Activated T-cell treated with anti-CD3 and anti-CD28 coated beads, Interleukin-2, amount 50 U/mL, for 72 hours (primary cell): ENCODE measurements at places on chromosomes 11 and 22.

GRCh38 chr11:44300844-44301563, 8.9 kb downstream of the ALX4 start:
- no peak for DNase-seq

DNA sequence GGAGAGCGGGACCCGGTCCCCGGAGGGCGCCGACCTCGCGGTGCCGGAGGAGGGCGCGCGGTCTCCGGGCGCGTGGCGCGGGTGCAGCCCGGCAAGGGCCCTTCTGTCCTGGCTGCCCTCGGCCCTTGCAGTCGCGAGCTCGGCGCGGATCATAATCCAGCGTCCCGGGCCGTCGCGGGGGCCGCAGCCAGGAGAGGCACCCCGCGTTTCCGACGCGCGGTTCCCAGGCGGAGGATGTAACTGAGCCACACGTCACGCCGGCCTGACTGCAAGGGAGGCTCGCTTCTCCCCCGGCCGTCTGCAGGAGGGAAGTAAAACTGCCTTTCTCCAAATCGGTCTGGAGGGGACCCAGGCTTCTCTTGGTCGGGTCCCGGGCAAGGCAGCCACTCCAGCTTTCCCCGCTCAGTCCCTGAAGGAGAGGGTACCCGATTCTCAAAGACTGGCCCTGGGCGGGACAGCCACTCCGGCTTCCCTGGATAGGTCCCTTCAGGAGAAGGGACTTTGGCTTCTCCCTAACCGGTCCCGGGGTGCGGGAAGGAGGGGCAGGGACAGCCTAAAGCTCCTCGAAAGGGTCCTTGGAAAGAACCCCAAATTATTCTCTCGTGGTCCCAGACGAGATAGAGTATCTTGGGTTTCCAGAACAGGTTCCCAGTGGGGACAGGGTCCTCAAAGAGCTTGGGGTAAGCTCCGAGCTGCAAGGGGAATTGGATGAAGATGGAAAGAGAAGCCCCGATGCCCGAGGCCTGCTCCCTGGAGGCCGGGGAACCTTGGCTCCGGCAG, 836 bp downstream of the SPON1 start:
- peak; percentile 40 for DNase-seq

DNA sequence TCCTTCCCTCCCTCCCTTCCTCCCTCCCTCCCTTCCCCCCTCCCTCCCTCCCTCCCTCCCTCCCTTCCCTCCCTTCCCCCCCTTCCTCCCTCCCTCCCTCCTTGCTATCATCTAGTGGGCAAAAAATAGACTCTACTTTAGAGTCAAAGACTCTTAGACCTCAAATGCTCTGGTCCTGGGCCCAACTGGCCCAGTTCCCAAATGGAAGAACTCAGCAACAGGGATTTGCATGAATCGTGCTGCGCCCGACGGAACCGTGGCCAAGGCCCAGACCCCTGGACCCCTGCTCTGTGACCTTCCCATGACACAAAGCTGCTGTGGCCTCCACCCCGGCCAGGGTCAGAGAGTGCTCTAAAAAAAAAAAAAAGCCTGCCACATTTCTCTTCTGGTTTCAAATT, 97.4 kb downstream of the WNT7B start:
- DNase-seq = no peak

- no peak for DNase-seq
Measured at GRCh38 chr11:110177086-110177456, 83.9 kb downstream of the ZC3H12C start.

DNA sequence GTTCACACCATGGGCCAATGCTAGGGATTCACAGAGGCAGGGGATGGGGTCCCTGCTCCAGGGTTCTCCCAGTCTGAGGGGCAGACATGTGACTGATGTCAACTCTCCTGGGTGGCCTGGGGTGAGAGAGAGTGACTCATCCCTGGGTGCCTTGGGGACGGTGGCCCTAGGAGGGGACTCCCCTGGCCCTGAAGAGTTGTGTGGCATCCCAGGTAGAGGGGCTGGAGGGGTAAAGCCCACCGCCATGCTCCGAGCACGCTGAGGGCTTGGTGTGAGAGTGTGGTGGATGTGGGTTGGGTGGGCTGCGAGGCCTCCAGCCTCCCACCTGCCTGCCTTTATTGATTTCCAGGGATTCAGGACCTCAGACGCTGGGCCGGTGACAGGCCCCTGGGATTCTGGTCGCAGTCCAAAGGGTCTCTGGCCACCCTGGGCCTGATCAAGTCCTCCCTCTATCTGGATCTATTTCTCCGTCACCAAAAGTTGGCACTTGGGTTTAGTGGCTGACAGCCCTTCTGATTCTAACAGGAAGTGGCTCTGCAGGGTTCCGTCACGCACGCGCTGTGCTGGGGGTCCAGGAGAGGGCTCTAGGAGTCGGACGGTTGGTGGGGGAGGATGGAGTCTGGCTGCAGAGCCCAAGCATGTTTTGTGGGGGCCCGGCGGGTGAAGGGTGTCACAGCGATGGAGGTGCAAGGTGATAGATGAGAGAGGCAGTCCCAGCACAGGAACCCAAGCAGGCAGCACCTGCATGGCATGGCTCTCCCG, 27.3 kb upstream of the WNT7B start:
- DNase-seq = no peak

- DNase-seq = no peak
Measured at GRCh38 chr11:102517670-102518069, 12.9 kb downstream of the MMP7 start.

DNA sequence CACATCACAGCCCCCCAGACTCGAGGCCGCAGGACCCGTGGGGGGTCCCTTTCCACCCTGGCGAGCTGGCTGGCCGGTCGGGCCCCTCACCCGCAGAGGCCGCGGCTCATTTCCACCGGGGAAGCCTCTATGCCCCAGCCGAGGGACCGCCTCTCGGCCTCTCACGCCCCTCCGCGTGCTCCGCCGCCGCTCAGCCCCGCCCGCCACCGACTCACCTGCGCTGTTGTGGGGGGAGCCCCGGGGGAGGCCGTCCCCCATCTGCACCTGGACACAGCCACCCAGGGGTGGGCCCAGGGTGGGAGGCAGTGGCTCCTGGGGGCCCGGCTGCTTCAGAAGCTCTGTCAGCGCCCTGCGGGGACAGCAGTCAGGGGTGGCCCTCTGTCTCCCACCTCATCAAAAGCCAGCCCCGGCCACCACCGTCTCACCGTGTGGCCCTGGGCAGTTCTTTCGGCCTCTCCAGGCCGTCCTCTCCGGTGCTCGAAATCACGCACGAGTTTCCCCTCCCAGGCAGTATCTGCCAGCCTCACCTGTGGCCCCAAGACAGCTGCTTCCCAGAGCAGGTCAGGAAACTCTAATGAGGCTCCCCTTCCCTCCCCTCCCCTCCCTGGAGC, 3.8 kb downstream of the SHISA8 start:
- DNase-seq = no peak

GRCh38 chr11:30603357-30603756, 17.2 kb upstream of the MPPED2 start:
- DNase-seq = no peak

GRCh38 chr22:45221201-45221600, 19.5 kb downstream of the KIAA0930 start:
- DNase-seq = no peak

- DNase-seq = no peak
Measured at GRCh38 chr11:35917676-35918075, 26.2 kb upstream of the LDLRAD3 start.

- peak; percentile 92 for DNase-seq
Measured at GRCh38 chr11:70203751-70204465, 812 bp downstream of the FADD start.
